ENCODE measurements at places on chromosomes 4 and X.
A peak's percentile ranks its signal among the peaks of the same experiment; 100 is the strongest.

GRCh38 chrX:118522230-118522926, 26.8 kb downstream of the DOCK11 start:
- no peak for DNase-seq

GRCh38 chr4:159508917-159509500, 406.1 kb downstream of the RAPGEF2 start:
- no peak for DNase-seq

- DNase-seq: peak; percentile 39
These were observed 672 bp downstream of the LONRF3 start for GRCh38 chrX:118974908-118975671.

DNA sequence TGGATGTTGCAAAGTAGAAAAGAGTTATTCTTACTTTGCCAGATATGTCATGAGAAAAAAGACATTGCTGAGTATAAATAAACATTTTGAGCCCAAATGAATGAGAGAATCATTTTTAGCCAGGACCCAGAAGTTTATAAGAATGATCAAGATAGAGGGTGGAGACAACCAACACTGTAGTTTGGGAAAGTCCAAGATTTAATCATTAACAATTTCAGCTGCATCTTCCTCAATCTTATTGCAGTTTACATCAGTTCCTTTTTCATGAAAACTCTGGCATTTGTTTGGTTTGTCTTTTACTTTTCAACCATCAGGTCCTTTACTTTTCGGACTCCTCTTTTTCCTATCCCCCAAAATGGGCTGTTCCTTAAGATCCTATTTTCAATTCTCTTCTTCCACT, 645.9 kb downstream of the ANKRD50 start:
- no peak for DNase-seq

GRCh38 chrX:17922303-17922702, 61.2 kb upstream of the RAI2 start:
- no peak for DNase-seq

- DNase-seq: no peak
These were observed 1.2 kb downstream of the ARHGAP6 start for GRCh38 chrX:11664211-11665167.

- DNase-seq: no peak
These were observed 460.7 kb upstream of the SMIM31 start for GRCh38 chr4:164293203-164293602.
